Pancreas (tissue), 10 donors: ENCODE measurements at places on chromosomes 2 and 18. TPM values are rescaled to one million over a fixed set of nuclear protein-coding genes. Genes with fewer than 3 reads are reported as not detected.
A peak's percentile ranks its signal among the peaks of the same experiment; 100 is the strongest.

Gene FAM124B
- 0.26 TPM for polyA plus RNA-seq

Gene TMEM247
- polyA plus RNA-seq, result not detected

- H3K27me3 ChIP-seq, result no peaks in the 10 kb centered on the region
- no peak overlapping the region for H3K4me3 ChIP-seq
- H3K4me1 ChIP-seq, result no peaks in the 10 kb centered on the region
- no peak overlapping the region for H3K27ac ChIP-seq
- no peaks in the 10 kb centered on the region for H3K36me3 ChIP-seq
- no peak for DNase-seq
Observed at GRCh38 chr2:118706371-118706770, 141.1 kb downstream of the EN1 start.

GRCh38 chr2:222613715-222614331 lies 42.1 kb downstream of the FARSB start:
- no peaks in the 10 kb centered on the region for H3K27me3 ChIP-seq
- H3K4me1 ChIP-seq, result no peaks in the 10 kb centered on the region
- H3K36me3 ChIP-seq, result no peaks in the 10 kb centered on the region
- H3K4me3 ChIP-seq, result no peak overlapping the region
- DNase-seq, result no peak

GRCh38 chr2:234911271-234911670 lies 40.5 kb upstream of the SH3BP4 start:
- no peaks in the 10 kb centered on the region for H3K27me3 ChIP-seq
- H3K4me1 ChIP-seq, result no peaks in the 10 kb centered on the region

GRCh38 chr18:31566576-31567306 lies 24.9 kb upstream of the TTR start:
- DNase-seq, result no peak
- no peak overlapping the region for H3K27ac ChIP-seq
- no peaks in the 10 kb centered on the region for H3K4me1 ChIP-seq
- H3K27me3 ChIP-seq, result no peaks in the 10 kb centered on the region
- H3K36me3 ChIP-seq, result no peaks in the 10 kb centered on the region

DNA sequence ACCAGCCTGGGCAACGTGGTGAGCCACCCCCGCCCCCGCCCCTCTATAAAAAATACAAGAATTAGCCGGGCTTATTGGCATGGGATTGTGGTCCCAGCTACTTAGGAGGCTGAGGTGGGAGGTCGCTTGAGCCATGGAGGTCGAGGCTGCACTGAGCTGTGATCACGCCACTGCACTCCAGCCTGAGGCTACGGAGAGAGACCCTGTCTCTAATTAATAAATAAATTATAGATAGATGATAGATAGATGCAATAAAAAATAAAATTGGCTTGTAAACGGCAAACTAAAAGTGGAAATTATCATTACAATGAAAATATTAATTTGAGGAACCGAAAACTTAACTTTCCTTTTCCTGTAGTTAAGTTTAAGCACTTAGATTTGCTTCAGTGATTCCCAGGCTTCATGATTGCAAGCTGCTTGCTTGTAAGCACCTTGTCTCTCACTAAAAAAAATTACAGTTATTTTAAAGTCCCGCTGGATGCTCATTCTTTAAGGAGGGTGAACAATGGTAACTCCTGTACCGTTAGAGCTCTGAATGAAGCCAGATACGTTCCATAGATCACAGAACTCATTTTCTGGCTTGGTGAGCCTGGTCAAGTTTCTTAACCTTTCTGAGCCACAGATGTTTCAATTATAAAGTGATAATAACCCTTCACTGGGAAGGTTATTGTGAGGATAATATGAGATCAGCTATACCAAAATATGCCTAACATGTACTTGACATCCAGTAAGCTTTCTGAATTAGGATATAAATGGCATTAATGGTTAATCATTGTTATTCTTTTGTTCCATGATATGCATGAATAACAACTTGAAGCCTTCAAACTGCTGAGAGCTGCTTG lies 9.3 kb upstream of the NARS1 start:
- no peaks in the 10 kb centered on the region for H3K27me3 ChIP-seq
- DNase-seq, result no peak
- peak overlapping the region; percentile 61 for H3K4me3 ChIP-seq
- H3K27ac ChIP-seq, result no peak overlapping the region

DNA sequence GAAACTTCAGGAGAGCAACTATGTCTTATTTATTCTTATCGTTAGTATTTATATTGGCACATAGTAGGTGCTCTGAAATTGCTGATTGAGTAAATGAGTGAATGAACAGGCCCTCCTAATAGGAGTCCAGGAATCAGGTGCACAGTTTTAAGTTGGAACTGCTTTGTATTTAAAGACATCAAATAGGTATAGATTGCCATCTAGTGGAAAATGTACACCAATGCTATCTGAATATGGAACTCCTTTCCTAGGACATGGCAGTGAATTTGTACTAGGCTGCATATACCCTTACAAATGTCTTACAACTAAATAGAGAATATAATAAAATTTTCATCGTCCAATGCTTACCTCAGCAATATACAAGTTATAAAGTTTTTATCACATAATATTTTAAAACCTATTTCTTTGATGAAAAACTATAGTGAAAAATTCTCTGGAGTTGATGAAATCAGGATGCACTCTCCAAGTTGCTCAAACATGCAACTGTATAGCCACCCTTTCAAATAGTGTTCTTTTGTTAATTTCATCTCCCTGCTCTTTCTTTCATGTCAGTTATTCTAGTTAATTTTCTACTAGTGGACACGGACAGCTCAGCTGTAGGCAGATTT lies 318.9 kb upstream of the SYT4 start:
- no peaks in the 10 kb centered on the region for H3K27me3 ChIP-seq
- DNase-seq, result no peak
- H3K4me3 ChIP-seq, result no peak overlapping the region
- H3K27ac ChIP-seq, result no peak overlapping the region
- H3K36me3 ChIP-seq, result no peaks in the 10 kb centered on the region

GRCh38 chr2:196170213-196170605 lies 1.2 kb downstream of the STK17B start:
- no peaks in the 10 kb centered on the region for H3K4me1 ChIP-seq
- no peak overlapping the region for H3K27ac ChIP-seq
- peak; percentile 27 for DNase-seq
